ENCODE measurements at places on chromosomes 12 and 14. TPM values are rescaled to one million over a fixed set of nuclear protein-coding genes. Genes with fewer than 3 reads are reported as not detected.

LRRK2 gene
- total RNA-seq, result 0.76 TPM

DNA sequence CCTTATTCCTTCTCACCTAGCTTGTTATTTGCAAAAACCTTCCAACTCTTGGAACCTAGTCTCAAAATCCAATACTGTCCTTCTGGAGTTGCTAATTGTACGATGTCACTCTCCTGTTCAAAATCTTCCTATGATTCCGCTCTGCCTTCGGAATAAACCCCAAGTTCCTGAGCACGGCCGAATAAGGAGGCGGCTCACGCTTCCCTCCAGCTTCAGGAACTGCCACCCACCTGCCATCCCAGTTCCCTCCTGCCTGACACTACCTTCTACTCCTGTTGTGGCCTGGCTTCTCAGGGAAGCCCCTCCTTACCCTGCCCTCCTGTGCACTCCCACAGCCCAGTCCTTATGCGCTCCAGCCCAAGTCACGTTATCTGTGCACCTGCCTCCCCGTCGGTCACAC, 73.2 kb downstream of the SETD3 start:
- DNase-seq, result no peak

ASPG gene
- total RNA-seq, result not detected

GRCh38 chr12:110744601-110745264, 2.0 kb upstream of the PPP1CC start:
- no peak for DNase-seq

DNA sequence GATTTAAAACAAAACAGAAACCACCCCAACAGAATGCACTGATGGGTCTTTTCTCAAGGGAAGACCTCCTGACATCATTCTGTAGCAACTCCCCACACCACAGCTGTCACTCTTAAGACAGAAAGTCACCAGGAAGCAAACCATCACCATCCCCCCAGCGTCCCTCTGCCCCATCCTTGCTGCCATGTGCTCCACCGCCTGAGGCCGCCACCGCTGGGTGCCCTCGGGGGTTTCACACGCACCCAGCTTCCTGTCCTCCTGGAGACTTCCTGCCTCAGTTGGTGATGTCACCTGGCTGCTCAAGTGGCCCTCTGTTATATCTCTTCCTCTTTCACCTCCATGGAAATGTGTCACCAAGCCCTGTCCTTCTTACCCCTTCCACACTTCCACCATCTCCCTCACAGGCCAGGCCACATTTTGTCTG, 71.4 kb upstream of the GPR68 start:
- DNase-seq, result peak; percentile 98

DNA sequence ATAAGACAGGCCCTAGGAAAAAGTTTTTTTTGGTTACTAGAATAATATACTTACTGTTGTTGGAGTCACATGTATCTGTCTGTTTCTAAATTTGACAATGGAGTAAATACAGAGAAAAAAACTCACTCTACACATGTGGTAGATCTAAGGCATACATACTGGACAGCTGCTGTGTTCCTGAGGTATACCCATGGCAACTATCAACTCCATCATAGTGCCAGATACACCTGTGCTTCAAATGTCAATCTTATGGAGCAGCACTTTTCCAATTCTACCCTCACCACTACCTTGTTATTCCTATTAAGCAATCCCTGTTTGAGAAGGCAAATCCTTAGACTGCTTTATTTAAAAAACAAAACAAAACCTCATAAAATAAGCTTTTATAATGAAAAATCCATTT, 3.3 kb downstream of the ZCRB1 start:
- DNase-seq, result no peak

- no peak for DNase-seq
These were observed 531.7 kb upstream of the FLRT2 start for GRCh38 chr14:84998216-84998615.

HVCN1 gene
- total RNA-seq, result 23.0 TPM

KRT72 gene
- 0.32 TPM for total RNA-seq

- DNase-seq, result no peak
These were observed 346.8 kb downstream of the ATP23 start for GRCh38 chr12:58288190-58288589.

DNA sequence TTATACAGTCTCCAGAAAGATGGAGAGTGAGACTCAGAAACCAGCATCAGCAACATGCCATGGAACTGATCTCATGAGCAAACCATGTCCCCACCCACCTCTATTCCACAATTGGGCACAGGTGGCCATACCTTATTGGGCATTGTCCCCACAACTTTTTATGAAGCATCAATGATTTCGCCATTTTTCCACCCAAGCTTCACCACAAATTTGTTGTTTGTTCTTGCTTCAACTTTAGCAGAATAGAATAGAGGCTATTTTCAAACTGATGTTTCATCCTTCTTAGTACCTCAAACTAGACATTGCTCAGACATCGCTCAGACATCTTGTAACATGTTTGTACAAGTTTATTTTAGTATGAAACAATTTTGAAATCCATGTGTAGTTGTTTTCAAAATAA, 112.5 kb upstream of the TMTC2 start:
- DNase-seq, result no peak

CCDC196 gene
- total RNA-seq, result not detected

PLEKHH1 gene
- 6.7 TPM for total RNA-seq

CACNA2D4 gene
- 4.2 TPM for total RNA-seq

Data from activated CD8-positive, alpha-beta T cell treated with anti-CD3 and anti-CD28 coated beads for 36 hours (primary cell).